Mammary epithelial cell (primary cell): ENCODE measurements at places on chromosomes 6 and 20.

- no peak for DNase-seq
Observed at GRCh38 chr20:15756754-15757115, 816.5 kb downstream of the KIF16B start.

- DNase-seq: peak; percentile 84
Observed at GRCh38 chr6:29964887-29965562, 22.7 kb downstream of the HLA-A start.

GRCh38 chr6:163460307-163460782, 45.8 kb downstream of the QKI start:
- DNase-seq: no peak

- no peak for DNase-seq
Observed at GRCh38 chr6:54579011-54579410, 267.6 kb upstream of the FAM83B start.

DNA sequence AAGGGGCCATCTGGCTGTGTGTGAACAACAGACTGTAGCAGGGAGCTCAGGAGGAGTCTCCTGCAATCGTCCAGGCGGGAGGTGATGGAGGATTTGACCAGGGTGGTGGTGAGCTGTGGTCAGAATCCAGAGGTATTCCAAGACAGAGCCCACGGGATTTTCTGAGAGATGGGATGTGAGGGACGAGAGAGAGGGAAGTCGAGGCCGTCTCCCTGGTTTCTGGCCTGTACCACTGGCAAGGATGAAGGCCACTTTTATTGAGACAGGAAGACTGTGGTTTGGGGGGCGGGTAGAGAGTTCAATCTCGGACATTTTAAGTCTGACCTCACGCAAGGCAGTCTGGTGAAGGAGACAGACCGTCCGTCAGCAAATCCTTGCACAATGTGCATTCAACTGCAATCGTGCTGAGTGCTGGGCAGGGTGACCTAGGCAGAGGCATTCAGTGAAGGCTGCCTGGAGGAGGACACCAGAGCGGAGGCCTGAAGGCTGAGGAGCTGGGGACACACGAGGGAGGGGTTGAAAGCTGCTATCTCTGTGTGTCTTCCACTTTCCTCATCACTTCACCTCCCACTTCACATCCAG, 53.9 kb downstream of the PREX1 start:
- DNase-seq: no peak

- DNase-seq: peak; percentile 49
Observed at GRCh38 chr6:21441386-21441785, 152.2 kb upstream of the SOX4 start.

- DNase-seq: no peak
Observed at GRCh38 chr20:23260181-23260840, 90.3 kb upstream of the NXT1 start.
